ENCODE measurements at places on chromosomes 16 and 17.

DNA sequence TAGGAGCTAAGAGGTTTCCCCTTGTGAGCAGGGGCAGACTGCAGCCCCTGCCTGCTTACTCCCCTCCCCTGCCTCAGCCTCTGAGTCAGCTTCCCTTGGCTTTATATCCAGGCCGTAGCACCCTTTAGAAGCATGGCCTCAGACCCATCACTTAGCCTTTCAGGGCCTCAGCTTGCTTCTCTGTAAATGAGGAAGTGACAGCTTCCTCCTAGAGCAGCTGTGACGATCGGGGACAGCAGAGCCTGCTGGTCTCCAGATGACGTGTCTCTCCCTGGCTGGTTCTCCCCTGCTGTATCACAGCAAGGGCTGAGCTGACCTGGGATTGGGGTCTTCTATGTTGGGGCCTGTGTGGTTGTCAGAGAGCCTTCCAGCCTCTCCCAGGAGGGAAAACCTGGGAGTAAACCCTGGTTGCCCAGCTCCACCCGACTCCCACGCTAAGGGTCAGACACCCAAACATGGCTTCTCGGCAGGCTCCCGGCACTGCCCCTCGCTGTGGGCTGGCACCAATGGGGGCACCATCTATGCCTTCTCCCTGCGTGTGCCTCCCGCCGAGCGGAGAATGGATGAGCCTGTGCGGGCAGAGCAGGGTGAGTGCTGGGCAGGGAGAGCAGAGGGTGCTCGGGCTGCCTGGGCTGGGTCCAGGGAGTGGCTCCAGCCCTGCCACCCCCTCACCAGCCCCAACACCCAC is 16.3 kb upstream of the MYO15B start:
- DNase-seq, result no peak

GRCh38 chr16:87692176-87692575 is 73.6 kb downstream of the KLHDC4 start:
- no peak for DNase-seq

- DNase-seq, result no peak
Observed at GRCh38 chr17:30133197-30133596, 16.6 kb downstream of the NSRP1 start.

DNA sequence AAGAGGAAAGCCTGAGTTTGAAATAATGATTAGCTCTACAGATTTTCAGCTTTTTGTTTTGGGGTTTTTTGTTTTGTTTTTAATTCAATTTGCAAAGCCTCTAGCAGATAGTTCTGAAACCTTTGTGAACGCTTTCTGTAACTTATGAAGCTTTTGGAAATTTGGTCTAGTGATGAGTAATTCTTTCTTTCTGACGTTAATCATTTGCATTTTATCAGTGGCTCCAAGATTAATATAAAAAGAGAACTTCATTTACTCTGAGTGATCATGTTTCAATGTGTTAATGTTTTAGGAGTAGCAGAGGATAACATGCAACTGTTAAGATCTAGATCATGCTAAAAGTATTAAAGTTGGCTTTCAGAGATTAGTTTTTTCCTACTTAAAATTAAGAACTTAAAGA is 160.3 kb upstream of the TBX2 start:
- DNase-seq, result no peak

DNA sequence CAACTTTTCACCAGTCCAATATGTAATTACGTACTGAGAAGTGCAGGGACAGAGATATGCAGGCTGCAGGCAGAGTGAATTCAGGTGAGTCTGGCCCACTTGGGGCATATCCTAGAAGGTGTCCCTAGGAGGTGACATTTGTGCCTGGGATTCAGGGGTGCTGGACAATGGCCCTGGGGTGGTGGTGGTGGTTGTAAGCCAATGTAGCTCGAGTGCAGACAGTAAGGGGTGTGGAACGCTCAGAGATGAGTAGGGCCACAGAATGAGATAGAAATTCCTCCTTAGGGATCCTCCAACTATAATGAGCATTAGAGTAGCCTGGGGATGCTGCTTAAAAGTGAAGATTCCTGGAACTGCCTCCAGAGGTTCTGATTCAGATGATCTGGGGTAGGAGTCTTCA is 221.7 kb upstream of the MPHOSPH6 start:
- no peak for DNase-seq

DNA sequence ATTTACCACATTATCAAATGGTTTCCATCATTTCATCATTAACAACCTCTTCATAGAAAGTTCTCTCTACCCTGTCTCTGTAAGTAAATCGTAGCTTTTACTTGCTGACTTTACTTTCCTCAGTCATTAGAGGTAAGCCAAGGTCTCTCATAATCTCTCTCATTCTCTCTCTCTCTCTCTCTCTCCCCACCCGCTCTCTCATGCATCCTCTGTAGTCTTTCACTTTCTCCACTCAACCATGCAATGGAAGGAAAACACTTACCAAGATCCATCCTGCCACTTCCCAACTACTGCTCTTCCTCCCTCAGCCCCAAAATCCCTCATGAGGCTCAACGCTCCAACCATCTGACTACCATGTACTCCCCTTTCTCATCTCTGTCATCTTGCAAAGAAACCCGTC is 6.1 kb downstream of the CEP112 start:
- no peak for DNase-seq

- no peak for DNase-seq
Observed at GRCh38 chr17:6713130-6713917, at the start of gene SLC13A5. TSS of gene SLC13A5 (minus strand) at chr17:6713369. CDS start at chr17:6713333, 36 bp downstream.

DNA sequence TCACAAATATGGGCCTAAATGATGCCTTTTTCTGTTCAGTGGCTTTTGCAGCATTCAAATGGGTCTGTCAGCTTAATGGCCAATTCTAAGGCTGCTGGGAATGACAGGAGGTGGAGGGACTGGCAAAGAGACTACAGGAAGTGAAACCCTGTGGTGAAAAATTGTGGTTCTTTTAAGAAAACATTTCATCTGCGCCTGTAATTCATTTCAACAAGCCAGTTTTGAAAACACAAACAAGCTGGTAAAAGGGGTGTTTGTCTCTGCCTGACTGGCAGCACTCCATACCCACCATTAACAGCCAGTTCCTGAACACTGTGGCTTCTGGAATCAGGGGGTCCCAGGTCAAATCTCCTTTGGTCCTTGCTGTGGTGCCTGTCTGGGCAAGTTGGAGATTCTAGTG is 3.6 kb upstream of the KDM8 start:
- DNase-seq, result no peak

GRCh38 chr16:56817056-56817455 is 48.0 kb upstream of the SLC12A3 start:
- DNase-seq, result no peak

DNA sequence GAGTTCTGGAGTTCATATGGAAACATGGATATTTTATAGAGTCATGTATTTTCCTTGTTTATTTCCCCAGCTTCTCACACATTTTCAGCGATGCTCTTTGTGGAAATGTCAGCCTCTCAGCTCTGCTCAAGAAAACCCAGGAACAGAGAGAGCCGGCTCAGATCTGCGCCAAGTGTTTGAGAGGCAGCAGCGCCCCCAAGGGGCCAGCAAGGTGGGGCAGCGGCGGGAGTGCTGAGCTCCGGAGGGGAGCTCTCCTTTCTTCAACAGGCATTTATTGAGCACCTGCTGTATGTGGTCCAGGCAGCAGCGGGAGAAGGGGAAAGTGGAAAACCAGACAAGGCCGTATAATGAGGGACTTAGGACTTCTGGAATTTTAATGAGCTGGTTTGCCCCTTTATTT is 421.1 kb upstream of the C16orf82 start:
- peak; percentile 24 for DNase-seq

DNA sequence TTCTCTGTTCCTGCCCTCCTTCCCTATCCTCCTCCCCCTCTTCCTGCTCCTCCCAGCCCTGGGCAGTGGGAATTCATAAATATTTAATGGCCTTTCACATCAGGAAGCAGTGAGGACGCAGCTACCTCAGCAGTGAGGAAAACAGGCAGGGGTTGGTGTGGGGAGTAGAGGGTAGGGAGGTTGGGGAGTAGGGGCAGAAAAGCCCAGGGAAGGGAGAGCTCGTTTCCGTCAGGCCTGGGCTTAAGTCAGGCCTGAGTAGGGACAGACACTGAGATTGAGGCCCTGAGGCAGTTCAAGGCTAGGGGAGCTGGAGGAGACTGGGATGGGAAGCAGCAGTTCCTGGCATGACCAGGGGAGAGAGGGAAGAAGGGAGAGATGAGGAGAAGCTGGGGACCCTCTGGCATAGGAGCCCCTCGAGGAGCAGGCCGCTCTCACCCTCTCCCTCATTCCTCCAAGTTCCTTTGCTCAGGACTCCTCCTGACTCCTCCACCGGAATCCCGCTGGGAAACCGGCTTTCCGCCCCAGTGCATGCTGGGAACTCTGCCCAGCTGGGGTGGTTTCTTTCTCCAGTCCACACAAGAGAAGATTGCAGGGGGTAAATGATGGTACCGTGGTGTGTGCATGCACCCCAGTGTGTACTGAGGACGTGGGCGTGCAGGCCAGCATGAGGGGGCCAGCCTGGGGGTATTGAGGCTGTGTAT is 6.2 kb downstream of the SAMD14 start:
- DNase-seq, result no peak

- DNase-seq, result peak; percentile 27
Observed at GRCh38 chr16:80526418-80527061, 14.3 kb upstream of the DYNLRB2 start.

DNA sequence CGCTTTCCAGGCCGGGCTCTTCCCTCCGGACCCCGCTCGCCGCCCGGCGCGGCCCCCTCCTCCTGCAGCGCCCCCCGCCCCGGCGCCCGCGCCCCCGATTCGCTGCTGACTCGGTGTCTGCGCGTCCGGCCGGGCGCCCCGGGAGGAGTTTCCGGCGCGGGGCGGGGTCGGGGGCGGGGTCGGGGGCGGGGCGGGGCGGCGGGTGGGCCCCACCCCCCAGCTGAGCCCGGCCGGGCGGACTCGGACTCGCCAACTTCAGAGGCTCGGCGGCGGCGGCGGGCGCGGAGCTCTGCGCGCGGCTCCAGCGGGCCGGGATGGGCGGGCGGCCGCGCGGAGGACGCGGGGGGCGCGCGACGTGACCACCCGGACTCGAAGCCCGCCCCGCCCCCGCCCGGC is at the start of gene METRNL:
TSS of gene METRNL (plus strand) at position 258 of the 396 bp plus-strand sequence. CDS start 207 bp downstream, outside the sequence.
- DNase-seq, result no peak

DNA sequence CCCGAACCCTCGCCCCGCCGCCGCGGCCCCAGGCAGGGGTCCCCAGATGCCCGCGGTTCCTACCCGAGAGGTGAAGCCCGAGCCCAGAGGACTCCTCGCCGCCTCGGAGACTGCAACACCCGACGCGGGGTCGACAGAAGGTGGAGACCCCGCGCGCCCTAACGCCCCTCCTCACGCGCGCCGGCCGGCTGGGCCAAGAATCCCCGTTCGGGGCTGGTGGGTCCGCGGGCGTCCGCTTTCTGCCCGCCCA is 515 bp downstream of the SUMO2 start:
- DNase-seq, result no peak

DNA sequence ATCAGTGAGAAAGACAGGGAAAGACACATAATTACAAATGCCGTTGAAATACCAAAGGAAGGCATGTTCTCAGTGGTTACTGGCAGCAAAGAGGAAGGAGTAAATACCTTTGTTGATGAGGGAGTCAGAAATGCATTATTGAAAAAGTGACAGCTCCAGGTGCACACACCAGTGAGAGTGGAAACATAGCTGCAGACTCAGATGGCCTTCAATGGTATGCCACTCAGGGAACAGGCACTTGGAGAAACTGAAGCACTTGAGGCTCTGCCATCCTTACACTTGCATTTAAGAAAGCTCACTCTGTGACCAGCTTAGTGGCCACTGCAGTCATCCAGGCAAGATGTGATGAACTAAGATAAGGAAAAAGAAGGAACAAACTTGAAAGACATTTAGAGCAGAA is 29.9 kb downstream of the NOG start:
- no peak for DNase-seq

- no peak for DNase-seq
Observed at GRCh38 chr17:46009681-46010596, 10.9 kb downstream of the STH start.

DNA sequence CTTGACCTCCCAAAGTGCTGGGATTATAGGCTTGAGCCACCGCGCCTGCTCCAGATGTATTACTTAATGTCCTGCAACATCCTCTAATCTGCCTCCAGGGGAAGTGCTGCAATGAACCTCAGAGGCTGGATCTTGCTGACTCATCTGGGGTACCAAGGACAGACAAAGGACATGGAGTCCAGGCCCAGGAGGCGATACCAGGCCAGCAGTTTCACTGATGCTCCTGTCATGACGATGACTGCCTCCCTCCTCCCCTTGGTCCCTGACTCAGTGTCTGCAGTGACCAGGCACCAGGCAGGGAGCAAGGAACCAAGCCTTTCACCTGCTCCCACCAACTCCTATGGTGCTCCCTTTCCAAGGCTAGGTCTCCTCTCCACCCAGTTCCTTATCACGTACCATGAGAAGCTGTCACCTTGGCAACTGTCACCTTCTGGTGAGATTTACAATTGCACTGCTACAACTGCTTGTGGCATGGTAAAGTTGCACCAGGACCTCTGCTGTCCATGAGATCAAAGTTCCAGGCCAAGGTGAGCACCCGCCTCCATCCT is 21.6 kb upstream of the PHOSPHO1 start:
- DNase-seq, result no peak

- DNase-seq, result no peak
Observed at GRCh38 chr16:20884240-20884556, 16.0 kb downstream of the DCUN1D3 start.

GRCh38 chr17:29012535-29012934 is 6.7 kb upstream of the SEZ6 start:
- DNase-seq, result no peak

DNA sequence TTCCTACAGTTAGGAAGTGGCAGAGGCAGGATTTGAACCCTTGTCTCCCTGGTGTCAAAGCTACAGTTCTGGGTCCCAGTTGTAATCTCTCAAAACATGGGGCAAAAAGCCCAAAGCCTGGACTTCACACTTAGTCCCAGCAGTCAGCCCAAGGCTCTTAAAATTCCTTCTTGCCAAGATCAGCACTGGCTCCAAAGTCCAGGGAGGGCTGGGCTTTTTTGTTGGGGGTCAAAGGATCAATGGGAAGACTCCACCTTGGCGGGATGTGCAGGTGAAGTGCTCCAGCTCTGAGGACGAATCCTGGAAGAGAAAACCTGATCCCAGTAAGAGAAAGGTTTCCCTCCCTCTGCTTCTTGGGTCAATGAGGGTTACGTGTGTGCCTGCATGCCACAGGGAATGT is 195.5 kb downstream of the HAPSTR1 start:
- no peak for DNase-seq

DNA sequence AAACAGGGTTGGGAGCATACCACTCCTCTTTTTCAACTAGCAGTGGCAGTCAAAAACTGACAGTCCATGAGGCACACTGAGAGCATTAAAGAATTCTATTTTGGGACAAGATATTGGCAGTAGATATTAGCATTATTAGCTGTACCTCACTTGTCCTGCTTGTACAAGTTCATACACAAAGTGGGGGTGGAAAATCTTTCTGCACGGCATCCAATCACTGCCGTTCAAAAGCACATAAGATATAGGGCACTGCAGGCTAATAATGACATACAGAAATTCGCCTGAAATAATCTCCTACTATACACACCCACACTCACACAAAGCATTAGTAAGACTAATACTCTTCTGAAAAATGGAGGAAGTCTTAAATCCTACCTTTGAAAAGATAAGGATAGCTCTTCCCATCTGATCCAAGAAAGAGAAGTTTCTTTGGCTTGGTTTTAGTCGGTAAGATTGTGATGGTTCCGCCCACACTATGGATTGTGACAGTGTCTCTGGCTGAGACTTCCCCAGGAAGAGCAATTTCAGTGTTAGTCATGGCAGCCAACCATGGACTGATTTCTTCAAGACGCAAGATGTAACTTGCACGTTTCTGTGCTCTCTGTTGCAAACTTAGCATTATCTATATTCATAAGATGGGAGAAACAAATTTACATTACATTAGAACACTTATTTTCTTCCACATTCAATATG is 40.6 kb upstream of the ARL6IP1 start:
- no peak for DNase-seq

GRCh38 chr16:23534868-23535860 is 22.0 kb downstream of the EARS2 start:
- no peak for DNase-seq

All from stimulated activated CD4-positive, alpha-beta T cell treated with anti-CD3 and anti-CD28 coated beads, Interleukin-1b, Interleukin-23, amount 100 ng/mL, for 1 hour (primary cell).